PC-3 (cell line): ENCODE measurements at places on chromosomes 11 and 22.

- DNase-seq: no peak
Measured at GRCh38 chr22:36985211-36985889, 33.9 kb downstream of the TST start.

GRCh38 chr11:113952588-113952987, 22.3 kb upstream of the HTR3A start:
- DNase-seq: no peak

DNA sequence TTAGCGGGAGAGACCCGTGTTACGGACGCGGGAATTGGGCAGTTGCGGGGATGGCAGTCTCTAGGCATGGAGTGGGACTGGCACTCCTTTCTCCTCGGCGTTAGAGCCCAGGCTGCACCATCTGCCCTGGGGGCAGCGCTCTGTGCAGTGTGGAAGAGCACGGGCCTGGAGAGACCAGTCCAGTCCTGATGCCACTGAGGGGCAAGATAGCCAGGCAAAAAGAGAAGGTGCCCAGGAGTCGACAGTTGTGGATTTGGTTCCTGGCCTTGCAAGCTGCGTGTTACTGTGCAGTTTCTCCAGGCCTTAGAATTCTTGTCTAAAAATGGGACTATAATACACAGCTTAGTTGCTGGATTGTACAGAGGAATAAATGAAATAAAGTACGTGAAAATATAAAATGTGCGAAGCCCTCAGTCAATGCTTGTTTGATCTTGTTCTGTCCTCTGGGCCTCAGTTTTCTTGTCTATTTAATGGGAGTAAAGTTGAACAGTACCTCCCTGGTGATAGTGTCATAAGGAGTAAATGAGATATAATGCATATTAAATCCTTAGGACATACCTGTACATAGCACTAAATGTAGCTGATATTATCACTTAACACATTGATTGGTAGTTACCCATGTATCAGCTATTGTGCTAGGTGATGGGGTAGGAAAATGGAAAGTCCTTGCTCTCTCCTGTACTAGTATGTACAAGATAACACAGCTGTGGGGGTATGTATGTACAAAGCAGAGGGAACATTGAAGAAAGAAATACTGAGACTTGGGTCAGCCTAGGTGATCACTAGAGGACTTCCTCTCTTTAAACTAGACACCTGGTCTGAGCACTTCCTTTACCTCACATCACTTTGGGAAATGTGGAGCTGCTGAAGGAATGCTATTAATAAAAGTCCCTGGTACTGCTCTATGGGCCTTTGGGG, 1.2 kb downstream of the ATXN10 start:
- no peak for DNase-seq

GRCh38 chr22:26501996-26502395, 10.3 kb downstream of the TFIP11 start:
- DNase-seq: no peak

- DNase-seq: peak; percentile 31
Measured at GRCh38 chr11:74437441-74438042, 29.8 kb downstream of the KCNE3 start.

DNA sequence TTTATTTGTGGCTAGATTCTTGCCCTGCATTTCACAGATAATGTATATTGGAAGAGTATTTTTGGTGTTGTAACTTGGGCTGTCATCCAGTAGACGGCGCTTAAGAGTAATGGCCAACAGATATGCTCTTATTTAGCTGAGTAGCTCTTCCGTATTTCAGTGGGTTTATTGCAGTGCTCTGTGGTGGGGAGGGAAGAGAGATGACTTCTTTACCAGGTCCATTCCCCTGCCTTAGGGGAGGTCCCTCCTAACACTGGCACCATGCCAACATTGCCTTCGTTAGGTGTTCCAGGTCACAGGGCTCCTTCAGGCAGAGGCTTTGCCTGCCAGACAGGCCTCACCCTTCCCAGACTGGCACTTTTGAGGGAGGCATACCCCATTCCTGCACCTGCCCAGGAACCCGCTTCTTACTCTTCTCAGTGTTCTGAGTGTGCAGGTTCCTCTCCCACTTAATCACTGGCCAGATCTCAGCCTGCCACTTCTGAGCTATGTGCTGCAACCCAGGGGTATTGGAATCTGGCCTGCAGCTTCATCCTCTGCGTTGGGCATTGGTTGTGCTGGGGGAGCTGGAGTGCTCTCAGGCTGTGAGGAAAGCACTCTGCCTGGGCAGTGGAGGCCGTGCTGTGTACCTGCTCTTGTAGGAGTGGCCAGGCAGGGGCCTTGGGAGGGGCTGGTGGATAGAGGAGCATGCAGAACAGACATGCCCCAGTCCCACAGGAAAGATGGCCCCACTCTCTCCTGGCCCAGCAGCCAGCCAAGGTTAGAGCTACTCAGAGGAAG, 29.4 kb upstream of the SLN start:
- peak; percentile 73 for DNase-seq

DNA sequence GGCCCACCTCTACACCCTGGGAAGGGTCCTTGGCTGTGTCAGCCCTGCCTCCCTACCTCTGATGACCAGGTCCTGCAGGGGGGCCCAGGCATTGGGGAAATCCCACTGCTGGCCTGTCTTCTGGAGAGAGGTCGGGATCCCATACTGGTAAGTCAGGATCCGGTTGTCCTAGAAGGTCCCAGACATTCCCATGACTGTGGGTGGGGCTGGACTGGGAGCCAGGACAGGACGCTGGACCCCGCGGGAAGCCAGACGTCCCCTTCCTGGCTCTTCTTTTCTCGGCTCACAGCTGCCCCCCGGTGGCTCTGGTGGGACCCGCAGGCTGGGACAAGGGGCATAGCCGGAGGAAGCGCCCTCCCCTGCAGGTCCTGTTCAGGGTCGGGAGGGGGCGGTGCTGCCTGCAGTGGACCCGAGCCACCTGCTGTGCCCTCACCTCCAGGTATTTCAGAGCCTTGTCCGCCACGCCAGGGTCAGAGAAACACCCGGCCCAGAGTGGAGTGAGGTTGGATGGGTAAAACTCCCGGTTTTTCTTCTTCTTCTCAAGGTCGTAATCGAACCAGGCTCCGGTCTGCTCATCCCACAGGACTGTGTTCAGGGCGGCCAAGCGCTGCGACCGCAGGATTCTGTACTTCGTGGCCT, 20.0 kb downstream of the TREH start:
- DNase-seq: peak; percentile 96

DNA sequence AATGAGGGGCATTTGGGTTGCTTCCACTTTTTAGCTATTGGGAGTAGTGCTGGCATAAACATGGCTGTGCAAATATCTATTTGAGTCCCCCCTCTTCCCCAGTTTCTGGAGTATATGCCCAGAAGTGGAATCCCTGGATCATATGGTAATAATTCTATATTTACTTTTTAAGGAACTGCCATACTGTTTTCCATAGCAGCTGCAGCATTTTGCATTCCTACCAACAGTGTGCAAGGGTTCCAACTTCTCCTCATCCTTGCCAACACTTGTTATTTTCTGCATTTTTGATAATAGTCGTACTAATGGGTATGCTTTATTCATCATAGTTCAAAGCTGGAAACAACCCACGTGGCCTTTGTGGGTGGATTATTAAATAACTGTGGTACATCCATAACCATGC, 883.5 kb downstream of the TBC1D22A start:
- no peak for DNase-seq

DNA sequence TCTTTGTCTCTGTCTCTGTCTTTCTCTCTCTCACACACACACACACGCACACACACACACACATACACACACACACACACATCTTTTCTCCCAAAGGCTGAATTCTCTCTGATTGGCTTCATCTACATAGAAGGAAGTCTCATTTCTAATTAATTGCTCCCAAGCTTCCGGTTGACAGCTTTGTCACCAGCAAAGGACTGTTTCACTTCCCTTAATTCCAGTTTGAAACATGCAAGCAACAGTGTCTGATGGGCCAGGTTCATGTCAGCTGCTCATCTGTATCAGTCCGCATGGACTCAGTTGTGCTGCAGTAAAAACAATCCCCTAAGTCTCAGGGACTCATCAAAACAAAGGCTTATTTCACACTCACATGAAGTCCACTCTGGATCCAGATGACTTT, 16.2 kb upstream of the PVALB start:
- no peak for DNase-seq

DNA sequence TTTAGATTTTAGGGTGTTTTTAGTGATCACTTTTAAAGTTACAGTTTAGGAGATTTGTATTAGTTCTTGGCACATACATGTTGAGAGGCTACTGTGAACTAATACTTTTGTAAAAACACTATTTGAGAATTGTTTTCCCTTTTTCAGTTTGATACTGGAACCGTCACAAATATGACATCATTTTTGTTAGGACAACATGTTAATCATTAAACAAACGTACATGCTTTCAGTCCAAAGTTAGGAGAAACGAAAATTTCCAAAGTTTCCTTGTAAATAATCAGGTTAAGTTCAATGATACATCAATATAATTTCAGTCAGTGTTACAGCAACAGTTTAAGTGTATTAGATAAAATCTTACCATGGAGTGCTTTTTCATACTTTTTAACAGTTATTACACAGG, 53.1 kb downstream of the SPECC1L start:
- DNase-seq: no peak

DNA sequence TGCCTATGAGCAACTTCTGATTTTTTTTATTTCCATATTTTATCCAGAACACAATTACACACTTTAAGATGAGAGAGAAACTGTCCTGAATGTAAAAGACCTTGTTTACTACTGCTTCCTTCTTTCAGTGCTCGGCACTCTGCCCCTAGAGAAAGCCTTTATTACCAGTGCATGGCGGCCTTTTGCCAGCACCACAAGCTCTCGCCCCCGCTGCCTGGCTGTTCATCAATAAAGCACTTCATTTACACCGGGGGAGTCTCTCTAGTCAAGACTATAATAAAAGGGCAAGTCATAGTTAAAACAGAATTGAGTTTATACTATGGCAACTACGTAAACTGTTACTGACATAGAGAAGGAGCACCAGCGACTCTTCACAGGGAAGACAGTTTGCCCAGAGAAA, 259.5 kb downstream of the CADM1 start:
- no peak for DNase-seq

DNA sequence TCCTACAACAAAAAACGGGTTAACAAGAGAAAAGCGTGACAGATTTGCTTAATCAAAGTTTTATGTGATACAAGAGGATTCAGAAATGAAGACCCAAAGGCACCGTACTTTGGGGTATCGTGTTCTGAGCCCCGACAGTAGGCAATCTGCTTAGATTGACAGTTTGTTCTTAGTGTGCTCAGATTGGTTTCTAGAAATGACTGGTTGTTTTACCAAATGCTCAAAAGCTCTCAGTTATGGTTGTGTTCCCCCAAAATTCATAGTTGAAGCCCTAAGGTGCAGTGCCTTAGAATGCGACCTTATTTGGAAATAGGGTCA, 102.7 kb downstream of the RASSF10 start:
- no peak for DNase-seq

DNA sequence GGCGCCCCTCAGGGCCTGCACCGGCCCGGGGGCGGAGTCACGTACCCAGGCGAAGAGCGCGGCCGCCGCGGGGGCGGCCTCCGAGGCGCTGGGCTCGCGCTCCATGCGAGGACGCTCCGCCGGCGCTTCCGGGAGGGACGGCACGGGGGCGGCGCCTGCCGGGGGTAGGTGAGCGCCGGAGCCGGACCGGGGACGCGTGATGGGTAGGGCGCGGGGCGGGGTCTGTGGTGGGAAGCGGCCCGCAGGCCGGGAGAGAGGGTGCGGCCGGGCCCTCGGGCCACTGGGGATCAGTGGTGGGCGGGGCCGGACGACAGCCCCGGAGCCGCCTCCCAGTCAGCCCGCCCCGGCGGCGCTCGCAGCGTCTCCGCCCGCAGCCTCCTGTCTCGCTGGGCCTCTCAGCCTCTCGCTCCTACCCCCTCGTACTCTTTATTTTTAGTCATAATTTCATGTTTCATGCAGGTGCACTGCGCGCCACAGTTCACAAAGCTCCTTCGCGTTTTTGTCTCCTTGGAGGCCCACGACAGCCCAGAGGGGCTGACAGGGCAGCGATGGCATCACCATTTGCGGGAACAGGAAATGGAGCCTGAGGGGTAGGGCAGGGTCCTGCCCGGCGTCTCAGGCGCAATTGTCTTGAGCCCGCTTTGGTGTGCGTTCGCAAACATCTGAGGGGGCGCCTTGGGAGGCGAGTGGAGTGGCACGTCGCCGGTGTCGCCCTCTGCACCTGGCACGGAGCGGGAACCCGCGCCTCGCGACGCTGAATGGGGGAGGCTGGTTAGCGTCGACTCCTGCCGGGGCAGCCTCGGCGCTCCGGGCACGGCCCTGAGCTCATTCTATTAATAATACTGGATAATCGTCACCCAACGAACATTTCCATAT, at the start of gene SERGEF:
SERGEF (minus strand) TSS at position 142 of the 876 bp plus-strand sequence; CDS start at position 105, 37 bp downstream.
- peak; percentile 92 for DNase-seq

DNA sequence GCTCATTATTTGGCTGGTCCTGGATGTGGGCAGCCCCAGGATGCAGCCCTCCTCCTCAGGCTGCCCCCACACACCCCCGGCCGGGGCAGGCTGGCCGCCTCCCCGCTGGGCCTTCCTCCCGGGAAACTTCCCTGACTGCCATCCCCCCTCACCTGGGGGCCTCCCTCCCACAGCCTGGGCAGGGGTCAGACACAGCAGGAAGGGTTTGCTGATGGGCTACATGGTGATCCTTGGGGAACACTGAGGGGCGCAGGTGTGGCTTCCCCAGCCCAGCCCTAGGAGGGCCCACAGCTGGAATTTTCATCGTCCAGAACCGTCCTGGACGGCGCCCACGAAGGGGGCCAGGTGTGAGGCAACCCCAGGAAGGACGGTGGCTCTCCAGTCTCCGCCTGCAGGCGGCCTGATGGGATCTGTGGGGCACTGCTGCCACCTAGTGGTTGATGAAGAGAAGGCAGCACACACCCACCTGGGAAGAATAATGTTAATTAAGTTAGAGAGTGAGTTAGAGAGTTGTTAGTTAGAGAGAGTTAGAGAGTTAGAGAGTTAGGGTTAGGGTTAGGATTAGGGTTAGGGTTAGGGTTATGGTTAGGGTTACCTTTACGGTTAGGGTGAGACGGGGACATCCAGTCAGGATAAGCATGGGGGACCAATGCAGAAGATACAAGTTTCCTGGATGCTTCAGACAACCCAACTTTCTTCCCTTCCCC, 75.9 kb upstream of the PRR5 start:
- DNase-seq: peak; percentile 70

DNA sequence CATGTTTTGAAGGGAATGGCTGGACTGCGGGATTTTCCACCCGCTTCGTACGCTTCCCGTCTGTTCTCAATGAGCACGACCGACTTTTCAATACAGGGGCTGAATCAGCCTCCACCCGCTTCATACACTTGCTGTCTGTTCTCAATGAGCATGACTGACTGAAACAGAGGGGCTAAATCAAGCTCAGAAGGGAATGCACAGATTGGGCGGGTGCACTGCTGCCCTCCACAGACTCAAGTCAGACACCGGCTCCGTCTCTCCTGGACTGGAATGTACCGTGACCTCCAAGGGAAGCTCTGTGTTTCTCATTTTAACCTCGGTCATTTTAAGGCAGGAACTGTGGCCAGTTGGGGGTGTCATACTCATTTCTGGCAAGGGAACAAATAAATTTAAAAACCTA, 48.5 kb downstream of the BRD1 start:
- no peak for DNase-seq

- peak; percentile 76 for DNase-seq
Measured at GRCh38 chr11:6703247-6704063, 20.3 kb upstream of the MRPL17 start.

- no peak for DNase-seq
Measured at GRCh38 chr11:114915871-114916805, 237.8 kb downstream of the NXPE2 start.
